Stimulated activated naive CD4-positive, alpha-beta T cell (primary cell): ENCODE measurements at places on chromosomes 4 and X.

DNA sequence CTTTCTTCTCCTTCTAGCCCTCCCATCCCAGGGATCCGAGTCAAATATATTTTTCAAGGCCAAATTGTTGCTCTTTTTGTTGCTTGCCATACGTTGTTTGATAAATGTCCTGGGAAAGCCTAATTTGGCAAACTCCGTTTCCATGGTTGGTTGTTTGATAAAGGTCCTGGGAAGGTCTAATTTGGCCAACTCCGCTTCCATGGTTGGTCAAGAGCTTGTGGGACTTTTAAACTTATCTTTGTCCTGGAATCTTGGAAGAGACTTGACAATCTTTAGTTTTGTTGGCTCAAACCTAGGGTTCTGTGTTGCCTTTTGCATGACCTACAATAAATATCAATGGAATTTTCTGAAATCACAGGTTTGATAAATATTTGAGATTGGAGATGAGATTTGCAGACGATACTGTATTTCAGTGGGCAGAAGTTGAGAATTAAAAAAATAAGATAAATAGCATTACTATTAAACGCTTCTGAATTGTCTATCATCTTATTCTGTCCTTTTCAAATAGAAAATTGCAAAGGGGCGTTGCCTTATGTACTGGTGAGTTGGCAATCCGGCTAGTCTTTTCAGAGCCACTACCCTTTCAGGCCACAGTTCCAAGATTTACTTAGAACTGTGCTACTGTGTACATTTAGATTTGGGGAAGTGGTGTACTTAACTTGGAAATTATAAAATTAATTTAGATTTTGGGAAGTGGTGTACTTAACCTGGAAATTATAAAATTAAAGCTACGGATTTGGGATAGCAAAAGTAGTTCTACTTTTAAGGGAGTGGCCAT is 804 bp downstream of the OSTC start:
- DNase-seq = no peak

DNA sequence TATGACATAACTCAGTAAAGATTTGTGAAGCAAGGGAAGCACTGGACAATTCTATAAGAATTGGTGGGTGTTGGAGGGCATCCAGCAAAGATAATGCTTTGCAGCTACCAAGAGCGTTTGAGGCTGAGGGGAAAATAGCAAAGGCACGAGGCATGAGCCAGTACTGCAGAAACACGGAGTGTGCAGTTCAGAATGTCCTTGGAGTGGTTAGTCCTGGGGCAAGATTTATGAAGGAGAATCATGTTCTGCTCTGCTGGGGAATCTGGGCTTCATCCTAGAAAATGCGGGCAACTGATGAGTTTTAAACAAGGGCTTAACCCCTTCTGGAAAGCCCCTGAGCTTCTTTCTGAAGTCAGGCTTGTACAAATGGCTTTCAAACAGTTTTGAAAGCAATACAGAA is 452.5 kb downstream of the IL15 start:
- DNase-seq = no peak

GRCh38 chr4:40214038-40214437 is 17.2 kb downstream of the RHOH start:
- peak; percentile 53 for DNase-seq

DNA sequence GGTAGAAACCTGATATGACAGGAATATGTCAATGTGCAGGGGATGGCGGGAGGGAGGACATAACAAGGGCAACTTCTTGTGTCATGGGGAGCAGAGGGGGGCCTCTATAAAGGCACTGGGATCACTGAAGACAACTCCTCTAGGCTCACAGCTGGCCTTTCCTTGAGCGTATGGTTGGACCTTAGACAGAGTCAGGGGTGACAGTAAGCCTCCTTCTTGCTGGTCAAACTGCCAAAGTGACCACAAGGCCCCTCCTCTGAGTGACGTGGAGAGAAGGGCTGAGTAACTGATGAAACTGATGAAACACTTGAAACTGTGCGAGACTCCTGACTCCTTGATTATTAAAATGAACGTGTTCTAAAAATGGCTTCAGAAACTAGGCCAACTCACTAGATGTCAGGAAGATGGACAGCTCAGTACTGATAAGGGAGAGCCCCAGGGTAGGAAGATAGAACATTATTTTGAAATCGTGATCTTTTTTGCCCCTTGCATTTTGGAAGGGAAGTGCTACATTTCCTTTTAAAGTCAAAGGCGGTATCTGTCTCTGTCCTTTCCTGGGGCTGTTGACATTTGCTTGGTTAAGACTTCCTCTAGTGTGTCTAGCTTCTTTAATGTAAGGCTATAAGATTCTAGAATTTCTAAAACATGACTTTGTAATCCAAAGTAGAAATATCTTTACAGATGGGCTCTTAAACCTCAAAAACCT is 1.6 kb downstream of the RAB33A start:
- no peak for DNase-seq

GRCh38 chrX:2316534-2316933 is 184.2 kb downstream of the DHRSX start:
- no peak for DNase-seq

DNA sequence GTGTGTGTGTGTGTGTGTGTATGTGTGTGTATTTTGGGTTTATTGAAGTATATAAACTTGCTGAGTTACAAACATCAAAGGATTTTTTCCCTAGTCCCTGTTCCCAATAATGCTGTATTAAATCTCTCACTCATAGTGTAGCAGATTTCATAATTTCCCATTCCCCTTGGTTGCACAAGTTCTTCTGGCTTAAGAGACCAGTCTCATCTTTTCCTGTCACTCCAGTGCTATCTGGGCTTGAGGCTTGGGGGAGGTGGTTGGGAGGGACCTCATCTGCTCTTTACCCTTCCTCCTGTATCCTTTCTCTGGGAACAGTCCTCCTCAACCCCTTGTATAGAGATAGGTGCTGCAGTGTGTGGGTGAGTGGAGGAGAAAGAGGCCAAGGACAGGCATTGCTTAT is 285.4 kb upstream of the BOD1L1 start:
- no peak for DNase-seq

DNA sequence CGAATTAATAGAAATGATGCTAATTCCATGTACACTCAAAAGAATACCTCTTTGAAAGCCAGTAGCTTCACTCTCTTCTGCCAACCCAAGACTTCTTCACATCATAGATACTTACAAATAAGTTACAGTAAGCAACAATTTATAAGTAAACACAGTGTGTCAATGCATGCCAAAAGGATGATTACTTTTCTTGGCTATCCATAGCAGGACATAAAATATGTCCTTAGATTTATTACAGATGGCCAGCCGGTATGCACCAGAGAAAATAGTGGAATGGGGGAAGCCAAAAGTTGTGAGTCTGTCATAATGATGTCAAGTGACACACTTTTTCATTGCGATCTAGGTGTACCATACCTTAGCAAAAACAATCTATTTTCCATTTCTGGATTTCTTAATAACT is 631 bp upstream of the BMX start:
- DNase-seq = no peak

DNA sequence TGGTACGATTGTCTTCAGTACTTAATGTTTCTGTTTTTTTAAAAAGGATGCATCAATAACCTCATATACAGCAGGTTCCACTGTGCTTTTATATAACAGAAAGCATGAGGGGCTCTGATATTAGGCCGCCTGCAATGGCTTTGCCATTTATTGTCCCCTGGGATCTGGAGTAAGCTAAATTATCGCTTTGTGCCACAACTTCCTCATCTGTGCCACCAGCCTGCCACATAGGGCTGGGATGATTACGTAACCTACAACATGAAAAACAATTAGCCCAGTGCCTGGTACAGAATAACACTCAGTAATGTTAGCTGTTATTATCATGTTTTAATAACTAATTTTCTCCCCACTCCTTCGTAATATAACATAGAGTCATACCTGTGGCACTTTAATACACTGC is 65.5 kb upstream of the TRIM2 start:
- no peak for DNase-seq

DNA sequence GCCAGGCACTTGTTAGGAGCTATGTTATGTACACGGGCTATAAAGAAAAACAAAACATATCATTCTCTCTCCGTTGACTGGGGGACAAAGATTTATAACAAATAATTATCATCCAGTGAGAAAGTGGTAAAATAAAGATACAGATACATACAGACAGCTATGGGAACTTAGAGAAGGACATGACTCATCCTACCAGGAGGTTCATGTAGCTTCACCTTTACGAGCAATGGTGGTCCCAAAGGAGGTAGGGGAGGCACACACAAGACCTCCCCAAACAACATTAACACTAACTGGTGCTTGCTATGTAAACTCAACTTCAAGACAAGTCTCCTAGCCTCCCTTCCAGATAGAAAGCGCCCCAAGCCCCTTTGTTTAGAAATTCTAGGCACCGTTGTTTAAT is 8.9 kb downstream of the AMBN start:
- DNase-seq = no peak

DNA sequence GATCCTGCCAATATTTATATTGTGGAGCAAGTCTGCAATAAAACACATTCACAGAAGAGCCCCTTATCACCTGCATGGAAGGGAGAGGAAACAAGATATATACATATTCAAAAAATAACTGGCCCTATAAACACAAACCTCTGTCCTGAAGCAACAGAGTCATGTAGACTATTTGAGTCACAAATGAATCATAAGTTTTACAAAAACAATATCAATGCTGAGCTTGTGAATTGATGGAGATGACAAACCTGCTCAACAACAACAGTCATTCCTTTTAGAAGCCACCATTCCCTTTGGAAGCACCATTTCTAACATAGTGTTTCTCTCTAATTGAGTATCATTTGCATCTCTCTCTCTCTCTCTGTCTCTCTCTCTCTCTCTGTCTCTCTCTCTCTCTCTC is 313.9 kb downstream of the MID1IP1 start:
- DNase-seq = no peak

DNA sequence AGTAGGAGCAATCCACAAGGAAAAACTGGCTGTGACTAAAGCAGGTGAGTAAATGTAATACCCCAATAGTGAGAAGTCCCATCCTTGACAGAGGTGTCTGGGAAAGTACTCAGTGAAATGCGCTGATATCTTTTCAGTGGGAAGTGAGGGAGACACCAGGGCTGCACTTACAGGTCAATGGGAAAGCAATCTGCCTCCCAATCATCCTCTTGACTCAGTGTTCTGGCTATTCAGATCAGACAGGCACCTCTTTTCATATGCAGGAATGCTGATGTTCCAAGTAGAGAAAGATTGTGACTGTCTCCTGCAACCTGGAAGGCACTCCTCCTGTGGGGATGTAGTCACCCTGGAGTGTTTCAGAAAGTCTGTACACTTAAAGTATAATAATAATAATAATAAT is 39.9 kb upstream of the SPIN2A start:
- no peak for DNase-seq

DNA sequence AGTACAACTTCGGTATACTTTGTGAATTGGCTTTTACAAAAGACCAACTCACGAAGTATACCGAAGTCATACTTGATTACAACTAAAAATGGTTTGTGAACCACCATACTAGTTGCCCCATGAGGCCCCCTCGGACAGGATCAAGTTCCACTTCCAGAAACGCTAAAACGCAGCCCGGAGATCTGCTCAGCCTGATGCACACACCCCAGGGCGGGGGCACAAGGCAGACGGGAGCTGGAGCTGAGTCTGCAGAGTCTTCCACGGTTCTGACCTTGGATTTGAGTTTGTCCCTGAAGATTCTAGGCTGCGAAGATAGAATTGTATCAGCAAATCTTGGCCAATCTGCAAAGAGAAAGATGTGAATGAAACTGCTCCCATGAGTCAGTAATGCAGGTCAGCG is 118.1 kb downstream of the SORCS2 start:
- no peak for DNase-seq

DNA sequence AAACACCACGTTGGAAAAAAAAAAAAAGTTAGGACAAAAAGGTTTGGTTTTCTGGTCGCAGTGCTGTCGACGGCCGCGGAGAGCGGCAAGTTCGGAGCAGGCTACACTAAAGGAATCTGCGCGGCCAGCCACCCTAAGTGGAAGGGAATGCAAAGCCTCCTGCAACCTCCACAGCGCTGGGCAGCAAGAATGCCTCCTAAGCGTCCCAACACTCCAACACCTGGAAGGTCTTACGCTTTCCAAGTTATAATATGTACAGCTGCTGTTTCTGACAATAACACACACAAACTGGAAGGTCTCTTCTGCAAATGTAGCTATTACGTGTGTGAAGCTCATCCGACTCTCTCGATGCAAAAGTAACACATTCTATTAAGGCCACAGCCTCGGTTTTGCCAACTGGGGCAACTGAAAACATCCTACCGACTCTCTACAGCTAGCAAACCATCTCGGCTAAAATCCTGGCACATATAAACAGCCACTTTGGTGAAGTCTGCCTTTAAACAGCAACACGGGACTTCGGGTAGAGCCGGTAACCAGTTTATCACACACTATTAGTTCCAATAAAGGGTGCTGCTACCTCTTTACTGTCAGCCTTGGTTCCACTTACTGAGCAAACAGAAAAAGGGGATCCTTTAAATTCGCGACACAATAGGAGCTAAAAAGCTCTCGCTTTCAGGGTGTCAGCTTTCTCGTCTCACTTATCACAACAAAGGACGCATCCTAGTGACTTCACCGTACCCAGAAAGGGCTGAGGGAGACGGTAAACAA is 895 bp downstream of the SMIM14 start:
- DNase-seq = no peak

- DNase-seq = no peak
Observed at GRCh38 chr4:33724685-33725084, 2519.6 kb downstream of the ARAP2 start.

DNA sequence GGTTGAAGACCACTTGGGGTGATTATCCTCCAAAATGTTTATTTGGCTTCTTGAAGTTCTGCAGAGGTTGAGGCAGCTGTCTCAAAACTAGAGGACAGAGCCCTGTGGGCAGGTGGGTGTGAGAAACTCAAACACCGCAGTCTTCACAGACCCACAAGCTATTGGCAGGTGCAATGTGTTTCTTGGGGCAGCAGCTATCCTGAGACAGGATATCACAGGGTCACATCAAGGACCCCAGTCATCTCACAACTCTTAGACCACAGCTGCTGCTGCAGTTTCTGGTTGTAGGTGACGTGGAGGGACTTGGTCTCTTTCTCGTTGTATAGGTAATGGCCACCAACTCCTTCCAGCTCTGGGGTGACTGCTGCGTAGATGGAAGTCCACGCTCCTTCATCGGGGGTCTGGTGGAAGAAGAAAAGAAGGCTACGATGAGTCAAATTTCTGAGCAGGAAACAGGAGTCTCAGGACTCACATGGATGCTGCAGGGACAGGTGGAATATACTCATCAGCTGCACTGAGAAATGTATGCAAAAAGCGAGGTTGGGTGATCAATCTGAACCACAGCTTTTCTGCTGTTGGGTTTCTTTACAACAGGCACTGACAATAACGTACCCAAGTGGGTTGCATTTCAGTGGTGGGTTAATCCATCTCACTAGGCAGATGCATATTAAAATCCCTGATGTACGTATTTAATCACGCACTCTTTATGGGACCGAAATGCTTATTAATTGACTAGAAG is 279.8 kb downstream of the DHRSX start:
- no peak for DNase-seq

- DNase-seq = no peak
Observed at GRCh38 chr4:51840781-51841180, 2.2 kb upstream of the DCUN1D4 start.

DNA sequence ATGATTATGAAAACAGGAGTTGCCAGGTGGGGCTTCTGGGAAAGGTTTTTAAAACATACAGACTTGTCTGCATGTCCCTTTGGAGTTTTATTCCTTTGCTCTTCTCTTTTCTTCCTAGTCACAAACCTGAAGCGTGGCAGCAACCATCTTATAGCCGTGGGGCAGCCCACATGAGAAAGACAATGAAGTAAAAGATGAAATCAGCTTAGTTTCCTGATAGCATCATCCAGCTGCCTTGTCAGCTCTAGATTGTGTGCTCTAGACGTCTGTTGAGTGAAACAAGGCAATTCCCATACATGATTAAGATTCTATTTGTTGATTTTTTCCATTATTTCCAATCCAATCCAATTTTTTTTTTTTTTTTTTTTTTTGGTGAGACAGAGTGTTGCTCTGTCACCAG is 68.9 kb downstream of the ELOVL6 start:
- DNase-seq = no peak
